ENCODE measurements at places on chromosomes 5 and 9. TPM values are rescaled to one million over a fixed set of nuclear protein-coding genes. Genes with fewer than 3 reads are reported as not detected.
A peak's percentile ranks its signal among the peaks of the same experiment; 100 is the strongest.

SHC3 gene
- 0.05 TPM for total RNA-seq

SLC6A19 gene
- total RNA-seq, result 0.31 TPM

TLX3 gene
- total RNA-seq, result not detected

TMEM215 gene
- total RNA-seq, result not detected

BTNL3 gene
- total RNA-seq, result 0.21 TPM

ARID3C gene
- total RNA-seq, result 0.16 TPM

CTXN3 gene
- total RNA-seq, result not detected

ZNF454 gene
- not detected for total RNA-seq

EGFL7 gene
- total RNA-seq, result 7.0 TPM

ZCCHC9 gene
- total RNA-seq, result 20.7 TPM

C5orf63 gene
- total RNA-seq, result 1.6 TPM

PAEP gene
- not detected for total RNA-seq

DNA sequence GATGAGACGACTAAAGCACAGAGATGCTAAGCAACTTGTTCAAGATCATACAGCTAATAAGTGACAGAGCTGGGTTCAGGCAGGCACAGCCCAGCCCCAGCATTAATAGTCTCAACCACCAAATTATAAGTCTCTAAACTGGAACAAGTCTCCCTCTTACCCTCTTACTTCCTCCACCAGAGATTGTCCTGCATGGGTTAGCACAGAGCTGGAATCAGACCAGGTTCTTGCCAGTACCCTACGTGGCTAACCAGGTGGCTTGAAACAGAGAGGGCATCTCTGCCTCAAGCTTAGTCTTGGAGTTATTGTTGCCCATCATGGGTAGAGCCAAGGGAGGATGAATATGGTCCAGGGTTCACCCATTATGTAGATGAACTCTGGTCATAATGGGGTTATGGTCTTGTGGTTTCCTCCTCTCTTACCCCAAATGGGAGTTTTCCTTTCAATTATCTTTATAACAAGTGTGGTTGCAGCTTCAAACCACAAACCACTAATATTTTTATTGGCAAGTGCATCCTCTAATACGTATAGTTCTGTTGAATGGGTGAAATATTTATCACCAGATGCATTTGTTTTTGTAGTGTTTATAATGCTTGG, 8.3 kb upstream of the XPA start:
- DNase-seq, result no peak

DNA sequence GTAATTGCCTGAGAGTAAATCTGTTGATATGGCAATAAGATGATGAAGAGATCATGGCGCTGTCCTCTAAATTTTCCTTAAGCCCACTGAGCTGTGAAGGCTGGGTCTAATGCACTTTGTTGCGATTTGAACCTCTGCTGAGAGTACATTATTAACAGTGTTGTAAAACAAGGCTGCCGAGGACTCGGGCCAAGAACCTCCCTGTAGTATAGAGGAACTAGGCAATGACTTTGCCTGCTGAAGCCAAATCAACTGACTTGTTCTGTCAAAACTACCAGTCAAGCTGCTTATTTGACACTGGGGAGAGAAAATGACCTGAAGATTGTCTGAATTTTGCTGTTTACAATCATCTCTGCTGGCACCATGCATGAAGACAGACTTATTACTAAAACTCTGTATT, 1154.7 kb downstream of the DTWD2 start:
- no peak for DNase-seq

DNA sequence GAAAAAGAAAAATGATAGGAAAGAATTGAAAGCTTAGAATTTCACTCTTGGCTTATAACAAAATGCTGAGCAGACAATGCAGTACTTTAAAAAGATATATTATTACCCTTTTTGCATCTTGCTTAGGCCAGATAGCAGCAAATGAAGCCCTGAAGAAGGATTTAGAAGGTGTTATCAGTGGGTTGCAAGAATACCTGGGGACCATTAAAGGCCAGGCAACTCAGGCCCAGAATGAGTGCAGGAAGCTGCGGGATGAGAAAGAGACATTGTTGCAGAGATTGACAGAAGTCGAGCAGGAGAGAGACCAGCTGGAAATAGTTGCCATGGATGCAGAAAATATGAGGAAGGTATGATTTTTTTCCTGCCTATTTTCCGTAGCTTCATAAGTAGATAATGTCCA, 50.8 kb downstream of the CNTRL start:
- DNase-seq, result no peak

DNA sequence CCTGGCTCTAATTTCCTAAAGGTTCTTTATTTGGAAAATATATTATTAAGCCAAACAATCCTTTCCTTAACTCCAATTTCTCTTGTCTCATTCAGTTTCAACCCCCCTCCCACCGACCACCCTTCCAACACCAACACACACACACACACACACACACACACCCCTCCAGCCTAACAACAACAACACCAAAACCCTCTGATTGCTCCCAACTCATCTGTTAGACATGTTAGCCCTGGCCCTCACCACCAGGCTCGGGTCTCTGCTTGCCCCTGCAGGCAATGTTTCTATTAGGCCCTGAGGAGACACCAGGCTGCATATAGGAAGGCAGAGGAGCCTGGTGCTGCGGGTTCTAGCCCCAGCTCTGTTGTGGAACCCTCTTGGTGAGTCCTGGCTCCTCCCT, 18.4 kb upstream of the TRAF1 start:
- DNase-seq, result no peak

GRCh38 chr9:22102146-22103053, 93.3 kb upstream of the CDKN2B start:
- peak; percentile 56 for DNase-seq

DNA sequence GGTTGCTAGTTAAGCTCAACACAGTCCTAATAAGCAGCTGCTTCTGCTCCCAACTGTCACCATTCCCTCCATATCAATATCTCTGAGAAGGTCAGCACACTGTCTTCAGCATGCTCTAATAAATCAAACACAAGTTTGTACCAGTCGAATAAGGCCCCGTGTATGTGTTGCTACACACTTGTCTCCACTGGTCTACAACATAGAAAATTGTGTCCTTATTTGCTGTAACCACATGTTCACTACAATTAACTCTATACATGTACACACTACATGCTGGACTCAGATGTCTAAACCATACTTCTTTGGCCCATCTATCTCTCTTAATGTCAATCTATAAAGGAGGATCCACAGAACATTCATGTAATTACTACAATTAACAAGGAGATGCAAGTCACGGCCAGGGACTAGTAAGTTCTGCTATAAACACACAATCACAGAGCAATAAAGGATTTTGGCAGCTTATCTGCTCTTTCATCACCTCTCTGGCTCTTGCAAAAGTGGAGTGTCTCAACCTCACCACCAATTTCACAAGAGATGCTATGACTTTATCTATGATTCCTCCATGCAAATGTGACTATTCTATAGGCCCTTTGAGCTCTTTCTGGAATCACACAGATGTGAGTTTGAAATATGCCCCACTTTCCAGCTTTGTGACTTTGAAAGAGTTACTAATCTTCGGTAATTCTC, 143.9 kb downstream of the SEMA5A start:
- no peak for DNase-seq

DNA sequence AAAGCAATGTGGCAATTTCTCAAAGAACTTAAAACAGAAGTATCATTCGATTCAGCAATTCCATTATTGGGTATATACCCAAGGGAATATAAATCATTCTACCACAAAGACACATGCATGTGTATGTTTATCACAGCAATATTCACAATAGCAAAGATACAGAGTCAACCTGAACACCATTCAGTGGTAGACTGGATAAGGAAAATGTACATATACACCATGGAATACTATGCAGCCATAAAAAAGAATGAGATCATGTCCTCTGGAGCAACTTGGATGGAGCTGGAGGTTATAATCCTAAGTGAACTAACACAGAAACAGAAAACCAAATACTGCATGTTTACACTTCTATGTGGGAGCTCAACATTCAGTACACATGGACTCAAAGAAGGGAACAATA, 21.4 kb upstream of the FYB1 start:
- no peak for DNase-seq

DNA sequence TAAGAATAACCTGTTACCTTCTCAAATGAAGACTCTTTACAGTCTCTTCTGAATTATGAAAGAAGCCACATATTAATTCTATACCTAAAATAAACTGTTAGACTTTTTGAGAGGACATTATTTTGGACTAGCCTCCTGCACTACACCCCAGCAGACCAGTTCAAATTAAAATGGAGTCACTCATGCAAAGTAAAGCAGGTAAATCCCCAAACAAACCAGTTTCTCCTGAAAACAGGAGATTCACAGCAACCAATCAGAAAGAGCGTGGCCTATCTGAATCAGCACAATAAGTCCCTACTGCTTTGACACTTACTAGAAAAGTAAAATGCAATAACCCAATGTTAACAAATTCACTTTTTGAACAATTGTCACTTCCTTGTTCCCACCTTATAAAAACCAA, 58.8 kb downstream of the PTBP3 start:
- no peak for DNase-seq

- peak; percentile 44 for DNase-seq
These were observed 399.4 kb downstream of the CTNND2 start for GRCh38 chr5:11504886-11505193.

GRCh38 chr9:117671468-117671867, 32.7 kb upstream of the TLR4 start:
- DNase-seq, result peak; percentile 10

- DNase-seq, result no peak
These were observed at the start of gene PRRT1B for GRCh38 chr9:131545003-131545785. Gene PRRT1B, plus strand, starts transcription at chr9:131545523. Its CDS starts 93 bp downstream, at chr9:131545616.

- no peak for DNase-seq
These were observed 147.4 kb upstream of the PUM3 start for GRCh38 chr9:2991292-2991691.

- peak; percentile 75 for DNase-seq
These were observed 111.3 kb upstream of the ADRA1B start for GRCh38 chr5:159805021-159805420.

- DNase-seq, result no peak
These were observed 158.9 kb downstream of the CEMIP2 start for GRCh38 chr9:71609448-71609830.

DNA sequence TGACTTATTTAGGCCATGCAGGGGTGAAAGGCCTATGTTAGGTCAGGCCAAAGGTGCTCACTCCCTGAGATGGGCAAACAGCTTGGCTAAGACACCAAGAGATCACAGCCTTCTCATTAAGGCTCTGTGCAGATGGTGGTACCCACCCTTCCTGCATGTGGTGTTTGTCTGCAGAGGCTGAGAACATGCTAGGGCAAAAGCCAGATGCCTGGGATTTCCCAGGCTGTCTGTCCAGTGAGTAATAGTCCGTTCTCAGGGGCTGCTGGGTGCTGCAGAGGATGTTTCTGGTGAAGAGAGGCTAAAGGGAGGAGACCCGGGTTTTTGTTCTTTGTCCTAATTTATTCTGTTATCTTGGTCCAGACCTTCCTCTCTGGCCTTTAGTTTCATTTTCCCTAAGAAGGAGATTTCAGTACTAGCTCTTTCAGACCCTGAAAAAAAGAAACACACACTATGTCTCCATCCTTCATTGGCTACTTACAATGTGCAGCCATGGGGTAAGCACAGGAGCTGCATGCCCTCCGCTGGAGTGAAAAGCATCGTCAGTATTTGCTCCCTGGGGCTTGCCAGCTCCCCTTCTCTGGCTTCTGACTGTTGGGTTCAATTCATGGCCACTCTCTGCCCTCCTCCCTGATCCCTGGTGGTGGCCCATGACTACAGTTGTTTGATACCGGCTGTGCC, 23.4 kb upstream of the GLRA1 start:
- peak; percentile 36 for DNase-seq

All from myocyte (in vitro differentiated cells).